ENCODE measurements at places on chromosomes 16 and 17.
A peak's percentile ranks its signal among the peaks of the same experiment; 100 is the strongest.

DNA sequence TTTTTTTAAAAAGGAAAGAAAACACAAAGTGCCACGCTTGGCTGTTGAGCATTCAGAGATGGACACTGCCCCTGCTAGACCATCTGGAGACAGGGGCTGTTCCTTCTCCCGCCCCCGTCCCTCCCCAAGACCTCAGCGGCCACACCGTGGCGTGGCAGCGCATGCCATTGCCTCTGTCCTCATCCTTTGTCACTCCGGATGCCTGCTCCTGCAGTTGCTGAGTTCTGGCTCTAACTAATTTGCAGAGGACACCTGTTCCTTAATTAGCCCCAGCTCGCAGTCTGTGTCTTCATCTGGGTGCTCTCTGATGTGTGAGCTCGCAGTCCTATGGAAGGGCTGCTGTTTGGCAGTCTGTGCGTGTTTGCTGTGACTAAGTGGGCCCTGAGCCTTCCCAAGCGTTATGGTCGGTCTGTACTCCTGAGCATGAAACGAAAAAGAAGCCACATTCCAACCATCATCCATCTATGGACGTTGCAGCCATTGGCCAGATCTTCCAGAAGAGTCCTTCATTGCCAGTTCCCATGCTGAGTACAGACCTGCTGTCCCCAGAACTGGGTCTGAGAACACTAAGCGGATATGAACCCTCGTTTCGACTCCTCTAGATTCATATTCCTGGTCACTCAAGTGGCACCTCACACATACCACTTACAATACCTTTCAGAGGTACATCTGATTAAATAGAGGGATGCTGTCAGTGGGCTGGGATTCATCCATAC, 40.9 kb upstream of the NAT9 start:
- DNase-seq, result no peak

DNA sequence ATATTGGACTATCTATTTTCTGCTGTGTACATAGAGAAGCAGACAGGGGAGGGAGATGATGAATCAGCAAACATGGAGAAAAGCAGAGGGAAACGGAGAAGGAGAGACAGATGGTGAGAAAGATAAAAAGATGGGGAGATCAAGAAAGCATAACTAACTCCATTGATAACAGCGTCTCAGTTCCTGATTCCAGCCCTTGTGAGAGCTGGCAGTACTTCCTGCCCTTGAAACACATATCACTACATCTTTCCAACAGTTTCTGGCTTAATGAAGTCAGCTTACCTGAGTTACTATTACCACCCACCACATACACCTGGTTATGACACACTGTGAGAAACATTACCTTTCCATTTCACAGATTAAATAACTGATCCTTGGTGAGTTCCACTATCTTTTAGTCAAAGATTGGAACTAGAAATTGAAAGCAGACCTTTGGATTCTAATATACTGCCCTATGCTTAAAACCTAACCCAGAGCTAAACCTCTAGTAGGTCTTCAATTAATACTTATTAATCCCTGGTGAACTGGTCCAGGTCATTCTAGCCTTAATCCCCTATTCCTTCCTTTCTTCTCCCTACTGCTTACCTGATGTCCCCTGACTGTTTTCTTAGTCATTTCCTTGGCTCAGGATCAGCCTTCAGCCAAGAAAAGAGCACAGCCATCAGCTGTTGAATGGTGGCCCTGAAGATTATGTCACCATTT, 346.6 kb upstream of the CCL2 start:
- no peak for DNase-seq

- DNase-seq, result no peak
Observed at GRCh38 chr16:21560462-21560861, 38.9 kb upstream of the METTL9 start.

- DNase-seq, result no peak
Observed at GRCh38 chr17:11182430-11182829, 58.6 kb upstream of the SHISA6 start.

DNA sequence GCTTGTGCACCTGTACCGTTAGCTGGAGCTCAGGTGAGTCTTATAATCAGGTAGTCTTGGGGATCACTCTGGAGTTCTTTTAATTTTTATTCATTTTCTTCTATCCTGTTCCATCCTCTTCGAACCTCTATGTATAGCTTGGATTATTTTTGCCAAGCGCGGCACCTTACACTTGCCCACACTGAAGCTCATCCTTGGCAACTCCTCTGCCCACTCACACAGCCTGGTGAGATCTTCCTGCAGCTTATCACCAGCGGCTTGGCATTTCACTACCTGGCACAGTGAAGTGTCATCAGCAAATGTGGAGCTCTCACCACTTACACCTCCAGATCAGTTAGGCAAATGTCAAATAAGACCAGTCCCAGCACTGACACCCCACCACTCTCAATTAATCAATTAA, 116.7 kb downstream of the CACNG3 start:
- no peak for DNase-seq

- DNase-seq, result no peak
Observed at GRCh38 chr16:4426021-4426684, 485 bp downstream of the DNAJA3 start.

- DNase-seq, result no peak
Observed at GRCh38 chr16:63466-63865, 9.0 kb downstream of the RHBDF1 start.

GRCh38 chr17:70994194-70994593, 824.9 kb downstream of the KCNJ2 start:
- DNase-seq, result no peak

DNA sequence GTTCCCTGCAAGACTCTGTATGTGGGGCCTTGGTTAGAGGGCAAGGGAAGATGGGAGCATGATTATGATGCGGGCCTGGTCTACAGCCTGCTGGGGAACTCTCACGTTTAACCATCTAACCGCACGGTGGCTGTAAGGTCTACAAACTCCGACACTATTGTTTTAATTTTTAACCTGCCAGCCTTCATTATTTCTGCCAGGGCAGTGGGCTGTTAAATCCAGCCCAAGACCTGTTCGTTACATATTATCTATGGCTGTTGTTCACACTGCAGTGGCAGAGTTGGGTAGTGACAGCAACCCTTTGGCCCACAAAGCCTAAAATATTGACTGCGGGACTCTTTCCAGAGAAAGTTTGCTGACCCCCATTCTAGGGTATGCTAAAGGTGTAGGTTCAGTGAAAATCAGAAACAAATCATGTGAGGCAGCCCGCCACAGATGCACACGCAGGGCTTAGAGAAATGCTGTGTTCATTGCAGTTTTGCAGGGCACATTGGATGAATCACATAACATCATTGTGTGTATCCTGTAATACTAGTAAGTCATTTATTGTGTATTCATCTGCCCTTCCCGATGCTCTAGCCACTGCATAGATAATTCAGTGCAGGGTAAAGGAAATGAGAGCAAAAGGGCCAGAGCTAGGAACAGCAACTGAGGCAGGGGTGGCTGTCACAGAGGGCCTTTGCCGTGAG, 14.3 kb downstream of the SNX29 start:
- no peak for DNase-seq

GRCh38 chr16:71337631-71338030, 20.9 kb upstream of the CALB2 start:
- DNase-seq, result no peak

- no peak for DNase-seq
Observed at GRCh38 chr16:78720416-78720815, 621.0 kb downstream of the WWOX start.

DNA sequence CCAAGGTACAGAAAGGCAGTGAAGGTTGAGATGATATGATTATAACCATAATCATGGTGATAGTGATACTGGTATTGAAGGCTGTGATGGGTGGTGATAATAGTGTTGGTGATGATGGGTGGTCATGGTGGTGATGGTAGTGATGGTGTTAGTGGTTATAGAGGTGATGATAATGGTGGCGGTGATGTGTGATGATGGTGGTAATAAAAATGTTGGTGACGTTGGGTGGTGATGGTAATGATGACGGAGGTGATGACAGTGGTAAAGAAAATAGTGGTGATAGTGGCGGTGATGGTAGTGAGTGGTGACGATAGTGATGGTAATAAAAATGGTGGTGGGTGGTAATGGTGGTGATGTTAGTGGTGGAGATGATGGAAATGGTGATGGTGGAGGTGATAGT, 65.1 kb upstream of the KDM8 start:
- DNase-seq, result no peak

DNA sequence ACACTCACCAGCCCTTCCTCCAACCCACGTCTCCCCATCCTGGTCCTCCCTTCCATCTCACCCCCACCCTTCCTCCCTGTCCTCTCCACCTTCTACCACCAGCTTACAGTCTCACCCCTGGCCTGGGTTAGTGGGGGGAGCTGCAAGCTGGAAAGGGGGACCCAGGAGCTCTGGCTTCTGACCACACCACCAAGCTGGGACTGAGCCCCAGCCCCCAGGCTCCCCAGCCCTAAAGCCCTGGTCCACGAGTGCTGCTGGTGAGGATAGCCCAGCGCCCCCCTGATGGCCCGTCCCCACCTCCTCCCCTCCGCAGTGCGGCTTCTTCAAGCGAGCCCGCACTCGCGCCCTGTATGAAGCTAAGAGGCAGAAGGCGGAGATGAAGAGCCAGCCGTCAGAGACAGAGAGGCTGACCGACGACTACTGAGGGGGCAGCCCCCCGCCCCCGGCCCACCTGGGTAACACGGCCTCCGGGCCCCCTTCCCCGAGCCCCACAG, 7.2 kb upstream of the PDK2 start:
- no peak for DNase-seq

DNA sequence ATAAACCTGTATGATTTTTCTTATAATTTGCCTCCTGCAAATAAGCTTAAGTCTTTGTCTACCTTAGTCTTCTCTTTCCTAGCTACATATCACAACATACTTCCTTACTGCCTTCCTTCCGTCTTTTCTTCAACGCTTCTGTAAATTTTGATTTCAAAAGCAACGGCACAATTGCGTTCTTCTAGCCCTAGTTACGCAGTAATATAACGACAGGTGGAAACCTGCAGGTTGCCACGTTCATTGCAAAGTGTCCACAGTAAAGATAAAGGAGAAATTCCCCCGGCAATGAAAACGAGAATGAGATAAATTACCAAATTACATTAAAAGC, 546 bp upstream of the PSMD7 start:
- DNase-seq, result no peak

- DNase-seq, result no peak
Observed at GRCh38 chr16:72094266-72094610, 591 bp downstream of the DHX38 start.

GRCh38 chr17:45291171-45291805, 25.5 kb downstream of the MAP3K14 start:
- peak; percentile 24 for DNase-seq

- no peak for DNase-seq
Observed at GRCh38 chr16:84156342-84156784, 11.3 kb downstream of the DNAAF1 start.

DNA sequence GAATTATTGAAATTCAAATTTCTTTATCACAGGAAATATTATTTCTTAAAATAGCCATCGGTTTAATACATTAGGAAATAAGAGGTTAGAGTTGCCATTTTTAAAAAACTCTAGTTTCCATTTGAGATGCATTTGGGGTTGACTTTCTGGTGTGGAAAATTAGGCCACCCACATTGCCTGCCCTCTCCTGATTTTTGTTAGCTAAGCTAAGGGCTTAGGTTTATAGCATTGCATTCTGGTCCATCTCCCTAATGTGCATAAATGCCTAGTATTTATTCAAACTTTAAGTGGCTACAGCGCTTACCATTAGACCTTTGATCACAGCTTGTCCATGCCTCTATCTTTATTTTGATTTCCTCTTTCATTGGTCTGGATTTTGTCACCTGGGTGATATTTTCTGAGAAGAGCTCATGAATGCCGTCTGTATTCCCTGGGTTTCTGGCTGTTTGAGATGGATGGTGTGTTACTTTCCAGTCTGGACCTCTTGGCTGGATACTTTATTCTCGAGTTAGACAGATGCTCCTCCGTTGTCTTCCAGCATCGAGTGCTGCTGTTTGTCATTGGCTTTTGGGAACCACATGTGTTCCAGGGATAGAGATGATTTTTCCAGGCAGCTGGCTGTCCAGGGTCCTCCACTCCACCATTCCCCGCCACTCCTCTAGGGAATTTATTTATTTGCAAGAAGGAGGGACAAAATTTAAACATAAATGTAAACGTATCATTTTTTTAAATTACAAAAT, 120.3 kb downstream of the KATNIP start:
- no peak for DNase-seq

DNA sequence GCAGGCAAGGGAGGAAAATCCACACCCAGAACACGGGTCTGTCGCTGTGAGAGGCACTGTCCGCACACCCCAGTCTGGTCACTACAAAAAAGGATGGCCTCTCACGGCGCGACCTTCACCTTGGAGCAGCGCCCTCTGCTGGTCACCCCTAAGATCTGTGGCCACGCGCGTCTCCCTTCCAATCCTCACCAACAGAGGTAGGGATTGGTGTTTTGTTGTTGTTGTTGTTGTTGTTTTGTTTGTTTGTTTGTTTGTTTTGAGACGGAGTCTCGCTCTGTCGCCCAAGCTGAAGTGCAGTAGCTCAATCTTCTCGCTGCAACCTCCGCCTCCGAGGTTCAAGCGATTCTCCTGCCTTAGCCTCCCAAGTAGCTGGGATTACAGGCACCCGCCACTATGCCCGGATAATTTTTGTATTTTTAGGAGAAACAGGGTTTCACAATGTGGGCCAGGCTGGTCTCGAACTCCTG, 15.0 kb upstream of the C17orf58 start:
- peak; percentile 14 for DNase-seq

DNA sequence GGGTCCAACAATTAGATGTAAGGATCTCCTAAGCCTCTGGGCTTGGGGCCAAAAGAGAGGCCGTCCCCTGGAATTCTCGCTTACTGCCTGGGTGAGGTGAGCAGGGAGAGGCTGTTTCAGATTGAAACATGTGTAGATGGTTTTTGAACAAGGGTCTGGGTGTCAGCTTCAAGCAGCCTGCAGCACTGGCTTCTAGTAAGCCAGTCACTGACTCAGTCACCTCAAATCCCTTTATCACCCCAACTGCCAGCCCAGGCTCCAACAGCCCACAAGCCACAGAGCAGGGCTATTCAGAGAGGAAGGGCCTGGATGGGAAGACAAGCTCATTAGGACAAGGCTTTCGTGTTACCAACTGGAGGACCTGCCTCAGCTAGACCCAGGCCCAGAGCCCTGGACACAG, 180.2 kb downstream of the CCT6B start:
- no peak for DNase-seq

- DNase-seq, result no peak
Observed at GRCh38 chr16:9327253-9327652, 235.8 kb downstream of the HAPSTR1 start.

DNA sequence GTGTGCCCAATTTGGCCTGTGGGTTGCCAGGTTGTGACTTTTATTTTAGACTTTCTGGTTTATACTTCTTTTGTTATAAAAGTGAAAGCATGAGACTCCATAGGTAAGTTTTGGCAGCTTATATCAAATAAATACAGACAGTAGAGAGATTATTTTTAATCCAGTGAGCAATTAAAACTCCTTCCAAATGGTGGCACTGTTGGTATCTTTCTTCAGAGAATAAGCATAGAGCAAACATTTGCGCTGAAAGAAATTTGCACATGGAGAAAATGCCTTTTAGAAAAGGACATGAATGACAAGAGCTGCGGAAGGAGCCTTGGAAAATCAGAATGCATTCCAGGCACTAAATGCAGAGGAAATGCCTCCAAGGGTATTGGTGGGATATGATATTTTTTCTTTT, 46.1 kb upstream of the DNAJA2 start:
- no peak for DNase-seq

All from substantia nigra (tissue), 51 donors.